Caki2 (cell line): ENCODE measurements at places on chromosomes 4 and X.
A peak's percentile ranks its signal among the peaks of the same experiment; 100 is the strongest.

DNA sequence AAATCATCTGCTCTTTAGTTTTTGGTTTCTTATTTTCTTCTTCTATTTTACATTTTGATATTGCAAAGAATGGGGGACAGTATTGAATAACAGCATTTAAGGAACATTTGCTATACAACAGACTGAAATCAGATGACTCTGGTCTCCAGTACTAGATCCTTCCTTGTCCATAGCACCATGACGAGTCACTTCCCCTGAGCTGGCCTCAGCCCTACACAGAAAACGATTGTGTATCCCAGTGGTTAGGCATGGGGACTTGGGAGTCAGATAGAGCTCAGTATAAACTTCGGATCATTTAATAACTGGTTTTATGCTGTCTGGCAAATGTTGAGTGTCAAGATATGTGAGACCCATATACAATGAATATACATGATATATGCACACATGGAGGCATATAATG is 44.7 kb upstream of the BEX4 start:
- no peak for DNase-seq

DNA sequence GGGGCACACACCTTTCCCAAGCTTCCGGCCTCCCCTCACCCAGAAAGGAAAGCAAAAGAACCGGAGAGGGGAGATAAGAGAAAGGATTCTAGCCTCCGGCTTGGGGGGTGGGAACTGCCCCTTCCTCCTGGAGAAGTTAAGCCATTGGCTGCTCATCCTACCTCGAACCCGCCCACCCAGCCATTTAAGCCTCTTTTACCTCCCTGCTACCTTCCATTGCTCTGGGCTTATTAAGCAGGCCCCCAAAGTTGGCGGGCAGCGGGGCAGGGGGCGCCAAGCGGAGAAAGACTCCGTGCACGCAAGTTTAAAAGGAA is 2.3 kb downstream of the MAML3 start:
- peak; percentile 94 for DNase-seq

GRCh38 chr4:122652379-122652778 is 31.5 kb upstream of the IL21 start:
- no peak for DNase-seq

GRCh38 chr4:17597517-17597916 is 16.9 kb upstream of the MED28 start:
- DNase-seq: peak; percentile 29

DNA sequence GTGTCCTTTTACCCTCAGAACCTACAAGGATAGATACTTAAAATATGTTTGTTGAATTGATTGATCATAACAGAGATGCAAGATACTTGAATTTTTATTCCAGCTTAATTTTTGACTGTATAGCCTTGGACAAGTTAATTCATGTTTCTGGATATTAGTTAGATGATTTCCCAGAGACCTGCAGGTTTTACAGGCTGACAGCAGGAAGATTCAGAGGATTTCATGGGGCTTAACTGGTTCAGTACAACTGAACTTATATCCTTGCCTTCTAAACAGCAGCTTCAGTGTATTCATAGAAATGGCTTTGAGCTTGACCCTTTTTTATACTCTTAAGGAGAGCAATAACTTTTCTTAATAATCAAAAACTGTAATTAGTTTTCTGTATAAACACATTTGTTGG is 62.2 kb upstream of the IL13RA1 start:
- no peak for DNase-seq

DNA sequence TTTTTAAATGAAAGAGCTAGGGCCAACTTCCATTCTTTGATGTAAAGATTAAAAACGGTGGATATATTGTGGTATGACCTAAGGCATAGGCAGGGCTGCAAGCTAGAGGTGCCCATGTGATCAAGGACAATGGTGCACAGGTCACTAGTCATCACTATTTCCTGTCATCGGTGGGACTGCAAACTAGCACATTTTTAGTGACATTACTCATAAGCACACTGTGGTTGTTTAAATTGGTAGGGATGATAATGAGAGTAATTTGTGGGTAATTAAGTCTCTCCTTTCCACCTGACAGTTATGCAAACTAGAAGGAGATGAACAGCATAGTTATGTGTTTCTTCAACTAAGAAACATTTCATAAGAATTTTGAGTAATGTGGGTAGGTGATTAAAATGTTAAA is 85.4 kb downstream of the GPRIN3 start:
- DNase-seq: no peak

DNA sequence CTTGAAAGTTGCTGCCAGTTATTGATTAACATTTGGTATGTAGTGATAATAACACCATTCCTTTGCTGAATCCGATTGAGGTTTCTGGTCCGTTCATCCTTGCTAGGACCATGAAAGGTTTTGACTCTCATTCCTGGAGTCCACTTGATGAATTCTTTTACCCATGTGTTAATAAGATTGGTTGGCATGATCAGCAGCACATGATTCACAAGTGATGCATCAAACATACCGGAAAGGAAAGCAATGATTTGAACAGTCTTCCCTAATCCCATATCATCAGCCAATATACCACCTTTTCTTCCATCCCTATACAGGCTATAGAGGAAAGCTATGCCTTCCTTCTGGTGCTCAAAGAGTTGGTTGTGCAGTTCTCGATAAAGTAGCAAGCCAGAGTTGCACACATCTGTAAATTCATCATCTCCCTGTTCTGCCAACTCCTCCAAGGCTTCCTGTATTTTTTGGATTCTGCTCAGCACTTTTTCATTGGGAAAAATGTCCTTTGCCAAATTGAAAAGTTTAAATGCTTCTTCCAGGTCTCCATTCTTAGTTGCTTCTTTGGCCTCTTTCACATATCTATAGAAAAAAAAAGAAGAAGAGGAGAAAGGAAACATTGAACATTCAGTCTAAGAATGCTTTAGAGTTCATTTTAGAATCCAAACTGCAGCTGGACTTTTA is 26.7 kb downstream of the PIN4 start:
- no peak for DNase-seq

- no peak for DNase-seq
These were observed 480 bp upstream of the RADX start for GRCh38 chrX:106611317-106611678.

GRCh38 chr4:147461161-147461560 is 19.7 kb upstream of the EDNRA start:
- no peak for DNase-seq

DNA sequence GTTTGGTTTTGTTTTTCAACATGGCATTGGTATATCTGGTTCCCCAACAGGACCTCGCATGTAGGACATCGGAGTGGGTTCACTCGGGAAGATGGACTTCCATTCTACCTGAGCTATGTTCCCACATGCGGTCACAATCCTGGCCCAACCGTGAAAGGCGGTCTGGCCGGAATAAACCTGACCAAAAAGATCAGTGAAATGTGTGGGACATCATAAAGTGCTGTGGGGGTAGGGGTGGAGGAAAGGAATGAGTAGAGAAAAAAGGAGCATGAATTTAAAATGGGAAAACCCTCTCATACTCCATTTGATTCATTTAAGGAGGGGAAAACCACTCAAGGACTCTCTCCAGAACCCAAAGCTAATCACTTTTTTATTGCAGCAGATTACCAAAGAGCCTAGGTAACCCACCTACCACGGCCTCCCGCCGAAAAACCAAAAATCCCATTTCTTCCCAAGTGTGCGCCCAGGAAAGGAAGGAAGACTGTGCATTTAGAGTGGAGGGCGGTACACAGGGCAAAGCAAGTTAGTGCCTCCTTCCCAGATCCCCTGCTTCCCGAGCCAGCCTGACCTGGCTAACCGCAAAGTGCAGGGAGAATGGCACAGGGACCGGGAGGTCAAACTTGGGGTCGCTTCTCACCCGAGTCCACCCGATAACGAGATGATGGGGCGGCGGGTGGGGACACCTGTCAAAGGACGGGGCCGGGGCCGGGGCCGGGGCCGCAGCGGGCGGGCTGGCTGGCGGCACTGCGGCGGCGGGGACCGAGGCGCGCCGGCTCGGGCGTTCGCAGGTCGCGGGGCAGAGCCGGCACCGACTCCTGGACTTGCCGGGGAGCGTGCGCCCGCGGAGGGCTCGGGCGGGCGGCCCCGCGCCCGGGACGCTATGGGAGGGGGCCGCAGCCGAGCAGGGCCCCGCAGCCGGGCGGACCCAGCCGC is 669 bp downstream of the TMEM150C start:
- no peak for DNase-seq

DNA sequence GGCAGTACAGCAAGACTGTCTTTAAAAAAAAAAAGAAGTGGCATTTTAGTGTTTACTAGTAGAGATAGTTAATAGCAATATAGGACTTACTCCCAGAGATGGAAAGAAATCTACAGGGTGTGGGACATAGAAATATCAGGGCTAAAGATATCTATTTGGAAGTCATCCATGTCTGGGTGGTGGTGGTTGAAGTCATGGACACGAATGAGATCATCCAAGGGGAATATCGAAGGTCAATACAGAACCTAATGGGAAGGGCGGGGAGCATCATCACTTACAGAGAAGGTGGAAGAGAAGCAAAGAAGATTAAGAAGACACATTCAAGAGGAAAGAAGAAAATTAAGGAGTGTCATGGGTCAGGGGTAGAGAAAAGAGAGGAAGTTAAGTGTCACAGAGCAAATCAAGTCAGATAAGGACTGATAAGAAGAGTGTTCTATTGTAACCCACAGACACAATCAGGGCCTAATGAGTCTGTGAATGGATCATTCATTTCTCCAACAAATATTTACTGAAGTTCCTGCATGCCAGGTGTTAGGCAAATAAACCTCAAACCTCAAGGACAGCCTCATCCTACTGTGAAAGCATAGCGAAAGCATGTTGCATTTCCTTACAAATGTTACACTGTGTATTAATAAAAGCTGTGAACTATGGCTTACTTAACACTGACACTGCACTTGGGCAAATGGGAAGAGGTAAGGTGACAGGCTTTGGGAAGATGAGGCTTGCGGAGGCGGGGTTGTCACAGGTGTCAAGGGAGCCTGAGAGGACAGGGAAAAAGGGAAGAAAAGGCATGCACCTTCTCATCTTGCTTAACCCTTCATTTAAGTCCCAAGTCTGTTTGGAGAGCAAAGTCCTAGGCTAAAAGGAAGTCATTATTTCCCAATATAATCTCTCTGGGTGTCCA is 65.3 kb downstream of the ELOVL6 start:
- no peak for DNase-seq

- no peak for DNase-seq
These were observed 198.0 kb downstream of the GUCY2F start for GRCh38 chrX:109283870-109284269.

- no peak for DNase-seq
These were observed 29.7 kb downstream of the SEPTIN11 start for GRCh38 chr4:76979236-76979635.

DNA sequence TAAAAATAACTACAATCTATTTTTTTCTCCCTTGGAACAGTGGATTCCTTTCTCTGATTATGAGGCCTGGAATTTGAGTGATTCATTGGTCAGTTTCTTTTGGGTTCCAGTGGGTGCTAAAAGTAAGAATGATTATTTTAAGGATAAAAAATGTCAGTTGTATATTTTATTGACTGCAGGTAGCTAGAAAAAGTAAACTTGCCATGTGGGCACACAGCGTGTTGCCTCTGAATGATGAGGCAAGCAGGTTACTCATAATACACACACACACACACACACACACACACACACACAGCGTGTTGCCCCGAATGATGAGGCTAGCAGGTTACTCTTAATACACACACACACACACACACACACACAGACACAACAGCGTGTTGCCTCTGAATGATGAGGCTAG is 13.8 kb downstream of the GALNT7 start:
- DNase-seq: peak; percentile 85

- no peak for DNase-seq
These were observed 78.5 kb upstream of the CLCN4 start for GRCh38 chrX:10078266-10078665.

GRCh38 chr4:174387143-174387542 is 103.4 kb downstream of the CEP44 start:
- no peak for DNase-seq

DNA sequence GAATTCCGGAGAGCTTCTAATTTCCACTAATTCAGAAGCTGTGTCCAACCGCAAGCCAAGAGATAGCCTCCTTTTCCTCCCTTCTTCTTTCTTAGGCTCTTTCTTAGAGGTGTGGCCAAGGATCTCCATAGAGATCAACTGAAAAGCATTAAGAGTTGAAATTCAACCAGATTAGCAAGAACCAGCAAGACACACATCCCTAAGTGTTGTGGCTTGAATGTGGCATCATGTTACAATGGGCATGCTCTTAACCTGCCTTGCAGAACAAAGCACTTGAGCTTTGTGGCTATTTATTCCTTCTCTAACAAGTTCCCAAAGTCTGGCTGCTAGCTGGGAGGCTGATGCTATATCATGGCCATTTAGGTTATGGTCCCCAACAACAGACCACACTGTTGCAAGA is 10.4 kb downstream of the ANOS1 start:
- DNase-seq: no peak

DNA sequence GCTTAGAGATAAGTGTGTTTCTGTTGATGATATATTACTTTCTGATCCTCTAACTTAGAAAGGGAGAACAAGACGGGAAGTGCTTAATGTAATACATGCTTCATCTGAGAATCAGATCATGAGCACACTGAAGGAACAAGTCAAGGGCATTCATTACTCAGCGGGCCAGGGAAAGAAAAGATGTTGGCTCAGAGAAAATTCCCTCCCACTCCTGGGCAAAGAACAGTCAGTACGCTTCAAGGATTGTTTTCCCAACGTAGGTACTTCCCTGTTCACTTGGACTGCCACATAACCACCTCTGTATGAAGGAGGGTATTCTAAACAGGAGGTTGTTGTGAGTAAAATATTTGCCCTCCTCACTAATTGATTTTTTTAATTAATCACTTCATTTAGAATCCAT is 374.5 kb upstream of the FMR1 start:
- no peak for DNase-seq

GRCh38 chr4:47465004-47465403 is 1.5 kb upstream of the COMMD8 start:
- DNase-seq: peak; percentile 53

- DNase-seq: no peak
These were observed 106.8 kb downstream of the CLNK start for GRCh38 chr4:10577508-10578426.

GRCh38 chr4:770022-770421 is 55.9 kb downstream of the CPLX1 start:
- no peak for DNase-seq

GRCh38 chr4:150580306-150580705 is 1.6 kb upstream of the MAB21L2 start:
- no peak for DNase-seq

GRCh38 chrX:78706071-78706470 is 41.4 kb upstream of the LPAR4 start:
- no peak for DNase-seq

DNA sequence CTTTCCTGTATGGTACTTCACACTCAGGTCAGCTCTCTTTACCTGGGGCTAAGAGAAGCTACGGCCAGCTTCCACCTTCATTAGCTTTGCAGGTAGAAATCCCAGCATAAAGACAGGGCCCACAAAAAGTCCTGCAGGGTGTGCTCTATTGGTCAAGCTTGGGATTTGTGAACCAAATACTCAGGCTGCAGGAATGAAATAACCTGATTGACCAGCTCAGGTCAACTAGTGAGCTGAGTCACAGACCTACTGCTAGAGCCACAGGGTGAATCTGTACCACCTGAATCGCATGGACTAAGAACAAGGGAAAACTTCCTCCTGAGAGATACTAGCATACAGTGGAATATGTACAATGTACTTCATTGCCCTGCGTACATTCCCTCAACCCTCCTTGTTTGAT is 172.2 kb downstream of the HHIP start:
- no peak for DNase-seq

- DNase-seq: no peak
These were observed 16.1 kb upstream of the ATP8A1 start for GRCh38 chr4:42673082-42673425.

GRCh38 chr4:100708776-100709175 is 191.0 kb upstream of the EMCN start:
- DNase-seq: no peak
